ENCODE measurements at places on chromosomes 7 and 10.
A peak's percentile ranks its signal among the peaks of the same experiment; 100 is the strongest.

- peak; percentile 61 for DNase-seq
Measured at GRCh38 chr10:102413053-102413705, 5.4 kb downstream of the PSD start.

DNA sequence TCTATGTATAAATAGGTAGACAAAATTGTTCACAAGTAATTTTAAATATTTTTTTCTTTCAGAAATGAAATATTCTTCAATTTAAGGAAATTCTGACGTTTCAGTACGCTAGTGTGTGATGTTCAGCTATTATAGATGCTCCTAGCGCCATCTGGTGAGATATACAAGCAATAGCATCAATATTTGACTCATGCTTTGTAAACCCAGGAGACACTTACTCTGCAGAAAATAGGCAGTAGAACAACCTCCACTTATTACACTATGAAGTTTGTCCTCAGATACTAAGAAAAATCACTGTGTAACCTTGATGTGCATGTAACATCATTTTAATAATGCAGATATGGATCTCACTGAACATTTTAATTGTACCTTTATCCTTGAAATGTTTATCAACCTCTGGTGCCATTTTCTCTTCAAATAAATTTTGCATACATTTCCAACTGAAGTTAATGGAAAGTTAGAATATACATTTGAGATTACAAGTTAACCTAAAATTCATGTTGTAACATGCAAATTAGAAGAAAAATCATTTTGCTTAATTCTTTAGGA, 151.5 kb upstream of the FAM3C start:
- DNase-seq = peak; percentile 54

- DNase-seq = no peak
Measured at GRCh38 chr7:85102813-85103350, 84.0 kb downstream of the SEMA3D start.

DNA sequence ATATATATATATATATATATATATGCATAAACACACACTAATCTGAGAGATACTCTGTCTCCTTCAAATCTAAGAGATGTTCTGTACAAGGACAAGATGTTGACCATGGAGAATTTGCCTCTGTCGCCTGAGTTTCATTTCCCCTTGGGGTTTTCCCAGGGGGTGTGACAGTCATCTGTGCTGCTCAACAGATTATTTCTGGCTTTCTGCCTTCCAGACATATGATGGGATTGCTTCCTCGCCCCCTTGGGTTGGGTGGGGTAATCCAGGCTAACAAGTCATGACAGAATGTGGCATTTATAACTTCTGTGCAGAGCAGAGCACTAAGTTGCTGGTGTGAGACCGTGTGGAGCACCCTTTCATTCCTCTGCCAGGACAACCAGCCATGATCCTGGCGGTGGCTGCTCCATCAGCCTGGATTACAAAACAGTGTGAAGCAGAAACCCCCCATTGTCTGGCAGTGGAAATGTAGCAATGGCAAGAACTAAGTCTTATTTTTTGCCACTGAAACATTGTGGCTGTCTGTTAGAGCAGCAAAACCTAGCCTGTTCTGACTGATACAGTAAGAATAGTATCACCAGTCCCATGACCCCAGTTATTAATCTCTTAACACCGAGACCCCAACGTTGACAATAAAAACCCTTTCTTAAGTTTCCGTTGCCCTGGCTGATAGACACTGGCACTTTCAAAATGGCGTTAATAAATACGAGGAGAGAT, 13.7 kb upstream of the USP6NL start:
- peak; percentile 73 for DNase-seq

DNA sequence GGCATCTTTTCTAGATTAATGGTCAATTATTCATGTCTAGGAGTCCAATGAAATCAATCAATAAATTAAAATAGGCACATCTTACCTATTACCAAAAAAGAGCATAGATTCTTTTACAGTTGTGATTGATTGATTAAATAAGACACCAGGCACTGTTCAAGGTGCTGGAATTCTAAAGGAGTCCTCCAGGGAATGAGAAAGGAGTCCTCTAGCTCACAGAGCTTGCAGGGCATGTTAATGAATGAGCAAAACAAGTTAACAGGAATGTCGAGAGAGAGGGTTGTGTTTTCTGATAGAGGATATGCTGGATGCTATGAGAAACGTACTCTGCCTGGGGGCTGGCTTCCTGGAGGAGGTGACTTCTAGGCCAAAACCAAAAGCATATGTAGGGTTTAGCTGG, 191.4 kb downstream of the BMPER start:
- no peak for DNase-seq

DNA sequence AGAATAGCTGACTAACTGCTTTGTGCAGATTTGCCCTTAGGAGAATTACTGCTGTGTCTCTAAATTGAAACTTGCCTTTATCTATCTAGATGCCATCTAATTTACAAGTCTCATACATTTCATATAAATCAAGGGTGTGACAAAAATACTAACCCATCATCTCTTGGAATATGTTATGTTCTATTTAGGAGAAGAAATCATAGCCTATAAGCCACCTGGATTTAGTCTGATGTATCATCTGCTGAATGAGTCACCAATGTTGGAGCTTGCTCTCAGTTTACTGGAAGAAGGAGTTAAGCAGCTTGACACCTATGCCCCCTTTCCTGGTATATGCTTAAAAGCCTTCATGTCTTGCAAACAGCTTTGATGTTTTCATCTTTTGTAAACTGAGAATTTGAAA, 43.5 kb downstream of the NUP205 start:
- DNase-seq = no peak

- DNase-seq = no peak
Measured at GRCh38 chr7:127582361-127582760, 3.0 kb downstream of the GCC1 start.

GRCh38 chr7:82677493-82677892, 233.9 kb upstream of the CACNA2D1 start:
- no peak for DNase-seq

GRCh38 chr7:111855161-111855841, 293.0 kb upstream of the IMMP2L start:
- DNase-seq = no peak

DNA sequence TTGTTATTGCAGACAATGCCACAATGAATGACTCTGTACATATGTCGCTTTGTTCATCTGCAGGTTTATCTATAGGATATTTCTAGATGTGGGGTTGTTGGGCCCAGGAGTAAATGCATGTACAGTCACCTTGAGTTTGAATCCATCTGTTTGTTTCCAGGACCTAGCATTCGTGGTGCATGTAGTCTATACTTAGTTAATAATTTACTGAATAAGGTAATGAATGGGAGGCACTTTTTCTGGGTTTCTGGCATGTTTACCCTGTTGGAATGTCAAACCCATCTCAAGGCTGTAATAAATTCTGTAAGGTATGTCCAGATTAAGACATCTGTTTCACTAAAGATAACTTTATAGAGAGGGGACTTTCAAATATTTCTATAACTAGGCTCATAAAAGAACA, 23.5 kb downstream of the HECTD2 start:
- no peak for DNase-seq

DNA sequence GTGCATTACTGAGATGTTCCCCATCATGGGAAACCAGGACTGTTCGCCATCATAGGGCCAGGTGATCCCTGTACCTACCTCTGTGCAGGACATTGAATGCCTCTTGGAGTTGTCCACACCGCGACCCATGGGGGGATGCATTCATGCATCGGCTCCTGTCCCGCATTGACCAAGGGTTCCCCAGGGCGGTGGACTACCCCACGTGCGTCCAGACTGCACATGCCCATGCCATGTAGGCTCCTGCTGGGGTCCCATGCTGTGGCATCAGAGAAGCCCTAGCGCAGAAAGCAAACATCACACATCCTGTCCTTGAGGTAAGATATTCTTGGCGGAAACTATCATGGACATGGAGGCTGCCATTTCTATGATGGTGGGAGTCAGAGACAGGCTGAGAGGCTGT, 121.6 kb upstream of the UNC5B start:
- DNase-seq = no peak

DNA sequence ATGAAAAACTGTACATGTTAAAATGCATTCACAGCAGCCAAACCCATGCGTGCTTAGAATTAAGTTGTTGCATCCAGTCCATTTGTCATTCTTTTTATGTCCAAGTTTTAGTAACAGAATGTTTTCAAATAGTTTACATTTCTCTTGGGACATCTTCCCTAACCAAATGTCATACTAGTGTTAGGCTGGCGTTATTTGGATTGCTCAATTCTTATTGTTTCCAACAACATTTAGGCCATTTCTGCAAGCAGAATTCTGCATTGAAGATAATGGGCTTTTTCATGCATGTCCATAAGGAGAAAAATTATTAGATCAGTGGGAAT, 203.0 kb downstream of the HIBADH start:
- DNase-seq = no peak
